ENCODE measurements at places on chromosomes 5 and 9.

DNA sequence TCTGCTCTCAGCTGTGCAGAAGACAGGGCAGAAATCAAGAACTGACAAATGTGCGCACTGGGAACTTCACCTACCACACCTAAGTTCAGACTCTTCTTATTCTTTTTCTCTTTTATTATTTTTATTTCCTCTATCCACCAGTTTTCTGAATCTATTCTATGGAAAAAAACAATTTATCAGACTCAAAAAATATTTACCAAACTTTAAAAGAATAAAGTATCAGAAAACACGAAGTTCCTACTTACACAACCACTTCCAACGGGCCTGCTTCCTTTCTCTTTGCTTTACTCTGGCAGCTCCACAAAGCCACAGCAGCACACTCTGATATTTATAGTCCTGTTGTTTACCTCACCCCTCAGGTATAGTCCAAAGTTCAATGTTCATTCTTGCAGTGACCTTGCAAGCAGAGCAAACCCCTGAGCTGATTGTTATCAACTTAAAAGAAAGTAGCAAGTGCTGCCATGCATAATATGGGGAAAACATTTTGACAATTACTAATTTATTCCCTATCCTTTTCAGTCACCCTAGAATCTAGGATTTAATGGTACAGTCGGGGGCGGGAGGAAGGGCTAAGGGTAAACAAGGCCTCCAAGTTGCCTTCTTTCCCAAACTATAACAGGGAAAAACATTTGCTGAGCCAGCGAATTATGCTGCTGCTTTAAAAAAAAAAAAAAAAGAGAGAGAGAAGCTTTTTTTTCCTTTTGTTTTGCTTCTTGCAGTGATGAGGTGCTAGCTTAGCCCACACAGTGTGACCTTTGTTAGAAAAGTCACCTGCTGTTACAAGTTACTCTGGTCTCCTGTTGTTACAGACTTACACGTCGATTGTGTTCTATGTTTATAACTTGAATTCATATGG is at the start of gene SELENOP:
Gene SELENOP (minus strand): TSS at position 302 of the 856 bp plus-strand sequence. CDS start 3,539 bp downstream, outside the sequence.
- DNase-seq = no peak

DNA sequence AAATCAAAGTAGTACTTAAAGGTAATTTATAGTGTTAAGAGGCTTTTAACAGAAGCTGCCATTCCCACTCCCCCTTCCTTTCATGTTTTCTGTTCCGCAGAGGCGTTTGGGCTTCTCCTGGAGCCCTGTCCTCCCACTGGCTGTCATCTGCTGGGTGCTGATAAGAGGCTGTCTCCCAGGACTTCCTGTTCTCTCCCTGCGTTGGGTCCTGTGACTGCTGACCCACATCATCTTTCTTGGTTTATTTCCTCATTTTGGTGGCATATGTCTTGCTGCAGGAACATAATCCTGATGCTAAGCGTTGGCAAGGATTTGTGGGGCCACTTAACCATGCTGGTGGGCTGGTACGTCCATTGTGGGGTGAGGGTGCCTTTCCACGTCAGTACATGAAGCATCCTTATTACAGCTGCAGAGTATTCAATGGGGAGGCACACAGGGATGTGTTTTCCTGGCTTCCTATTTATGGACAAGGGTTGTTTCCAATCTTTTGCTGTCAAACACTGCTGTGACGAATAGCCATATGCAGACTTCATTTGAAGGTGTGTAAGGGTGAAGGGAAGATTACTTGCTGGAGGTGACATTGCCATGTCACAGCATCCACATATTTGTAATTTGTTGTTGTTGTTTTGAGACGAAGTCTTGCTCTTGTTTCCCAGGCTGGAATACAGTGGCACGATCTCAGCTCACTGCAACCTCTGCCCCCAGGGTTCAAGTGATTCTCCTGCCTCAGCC is 22.3 kb upstream of the RNF130 start:
- no peak for DNase-seq

DNA sequence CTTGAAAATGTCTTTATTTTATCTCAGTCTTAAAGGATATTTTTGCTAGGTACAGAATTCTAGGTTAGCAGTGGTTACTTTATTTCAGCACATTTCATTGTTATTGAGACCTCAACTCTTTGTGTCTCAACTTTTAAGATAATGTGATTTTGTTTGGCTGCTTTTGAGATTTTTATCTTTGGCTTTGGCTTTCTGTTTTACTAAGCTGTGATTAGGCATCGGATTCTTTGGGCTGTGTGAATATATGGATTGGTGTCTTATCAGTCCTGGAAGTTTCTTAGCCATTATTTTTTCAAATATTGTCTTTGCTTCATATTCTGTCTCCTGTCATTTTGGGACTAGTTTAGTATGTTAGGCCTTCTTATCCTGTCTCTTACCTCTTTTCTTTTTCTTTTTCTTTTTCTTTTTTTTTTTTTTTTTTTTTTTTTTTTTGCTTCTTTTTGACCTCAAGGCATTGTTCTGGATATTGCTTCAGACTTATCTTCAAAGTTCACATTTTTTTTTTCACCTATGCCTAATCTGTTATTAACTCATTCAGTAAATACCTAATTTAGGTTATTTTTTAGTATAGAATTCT is 20.1 kb upstream of the APC start:
- no peak for DNase-seq

GRCh38 chr9:82563094-82563493 is 499.8 kb downstream of the RASEF start:
- DNase-seq = no peak

- no peak for DNase-seq
Measured at GRCh38 chr5:161847447-161847846, 473 bp upstream of the GABRA1 start.

- DNase-seq = no peak
Measured at GRCh38 chr9:133397370-133397769, 20.4 kb downstream of the REXO4 start.

- DNase-seq = no peak
Measured at GRCh38 chr9:38106488-38106887, 37.5 kb upstream of the SHB start.

- no peak for DNase-seq
Measured at GRCh38 chr5:93072831-93073459, 508.1 kb downstream of the NR2F1-AS1 start.

GRCh38 chr5:164688437-164688836 is 1183.0 kb downstream of the MAT2B start:
- no peak for DNase-seq

DNA sequence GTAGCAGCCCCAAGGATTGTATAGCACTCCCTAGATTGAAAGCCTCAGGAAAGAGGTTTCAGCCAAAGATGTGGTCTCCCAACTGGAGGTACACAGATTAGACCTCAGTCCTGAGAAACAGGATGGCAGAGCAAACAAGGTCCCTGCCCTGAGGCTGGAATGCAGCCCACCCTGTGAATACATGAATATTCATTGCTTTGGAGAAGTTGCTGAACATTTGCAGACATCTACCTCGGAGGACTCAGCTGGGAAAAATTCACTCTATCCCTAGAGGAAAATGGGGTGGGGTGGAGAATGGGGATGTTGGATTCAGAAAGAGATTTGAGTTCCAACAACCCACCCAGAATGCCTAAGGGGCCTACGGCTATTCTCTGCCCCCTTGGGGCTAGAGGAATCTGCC is 129.4 kb downstream of the SLIT3 start:
- DNase-seq = no peak

- DNase-seq = no peak
Measured at GRCh38 chr9:36798350-36799065, 225.8 kb downstream of the MELK start.
